ENCODE measurements at places on chromosomes 3 and 15. TPM values are rescaled to one million over a fixed set of nuclear protein-coding genes. Genes with fewer than 3 reads are reported as not detected.

GOLGA6B gene
- not detected for total RNA-seq

PP2D1 gene
- not detected for total RNA-seq

WWTR1 gene
- total RNA-seq = 34.5 TPM

EOMES gene
- total RNA-seq = not detected

CFAP100 gene
- total RNA-seq = 1.1 TPM

THAP10 gene
- 7.5 TPM for total RNA-seq

PIGZ gene
- 1.9 TPM for total RNA-seq

XCR1 gene
- total RNA-seq = not detected

SPTBN5 gene
- total RNA-seq = 1.1 TPM

CCR2 gene
- total RNA-seq = not detected

CEMIP gene
- total RNA-seq = 0.33 TPM

CTXND1 gene
- 1.3 TPM for total RNA-seq

HRG gene
- not detected for total RNA-seq

CCDC54 gene
- total RNA-seq = not detected

DNA sequence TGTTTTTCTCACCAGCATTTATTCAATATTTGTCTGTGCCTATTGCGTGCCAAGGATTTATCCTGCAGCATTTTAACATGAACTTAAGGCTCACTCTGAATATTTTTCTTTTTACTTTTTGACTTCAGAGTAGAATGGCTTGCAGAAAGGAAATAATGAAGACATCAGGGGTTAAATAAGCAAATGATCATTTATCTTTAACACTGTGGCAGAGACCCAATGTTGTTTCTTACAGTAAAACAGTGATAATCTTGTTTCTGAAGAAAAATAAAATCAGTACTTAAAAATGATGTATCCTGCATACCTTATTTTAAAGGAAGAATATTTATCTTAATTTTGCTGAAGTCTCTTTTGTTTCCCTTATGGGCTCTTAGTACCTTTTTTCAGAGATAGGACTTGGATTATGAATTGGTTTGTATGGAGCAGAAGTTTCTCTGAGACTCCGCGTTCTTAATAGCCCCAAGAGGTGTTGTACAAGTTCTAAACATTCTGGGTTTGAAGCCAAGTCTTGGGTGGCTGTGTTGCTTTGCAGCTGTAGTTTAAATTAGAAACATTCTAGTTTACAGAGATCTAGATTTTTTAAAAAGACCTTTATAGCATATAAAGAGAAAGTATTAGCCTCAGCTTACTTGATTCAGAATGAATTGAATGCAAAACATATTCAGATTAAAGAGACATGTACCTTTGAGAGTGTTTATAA lies 40.5 kb downstream of the COL6A6 start:
- no peak for DNase-seq

- DNase-seq = no peak
Observed at GRCh38 chr3:43865887-43866528, 175.3 kb downstream of the ABHD5 start.

- no peak for DNase-seq
Observed at GRCh38 chr3:129240436-129240835, 9.0 kb upstream of the COPG1 start.

GRCh38 chr3:187739094-187739560 lies 6.1 kb downstream of the BCL6 start:
- DNase-seq = no peak

GRCh38 chr3:34001022-34001421 lies 202.6 kb downstream of the PDCD6IP start:
- peak; percentile 8 for DNase-seq

- DNase-seq = no peak
Observed at GRCh38 chr3:2784627-2785026, 325.5 kb downstream of the IL5RA start.

DNA sequence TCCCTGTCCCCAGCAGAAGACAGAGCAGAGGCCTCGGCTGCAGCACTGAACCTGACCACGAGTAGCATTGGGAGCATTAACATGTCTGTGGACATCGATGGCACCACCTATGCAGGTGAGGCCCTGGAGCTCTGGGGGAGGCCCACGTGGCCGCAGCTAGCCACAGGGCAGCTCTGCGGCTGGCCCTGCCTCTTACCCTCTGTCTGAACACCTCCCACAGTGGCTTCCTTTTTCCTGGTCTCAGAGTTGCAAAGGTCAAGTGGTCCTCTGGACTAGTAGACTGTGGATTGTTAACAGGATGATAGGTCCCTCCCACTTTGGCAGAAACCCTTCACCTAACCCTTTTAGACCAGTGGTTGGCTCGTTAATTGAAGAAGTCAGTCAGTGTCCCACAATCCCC lies 22.5 kb upstream of the CLK3 start:
- no peak for DNase-seq

DNA sequence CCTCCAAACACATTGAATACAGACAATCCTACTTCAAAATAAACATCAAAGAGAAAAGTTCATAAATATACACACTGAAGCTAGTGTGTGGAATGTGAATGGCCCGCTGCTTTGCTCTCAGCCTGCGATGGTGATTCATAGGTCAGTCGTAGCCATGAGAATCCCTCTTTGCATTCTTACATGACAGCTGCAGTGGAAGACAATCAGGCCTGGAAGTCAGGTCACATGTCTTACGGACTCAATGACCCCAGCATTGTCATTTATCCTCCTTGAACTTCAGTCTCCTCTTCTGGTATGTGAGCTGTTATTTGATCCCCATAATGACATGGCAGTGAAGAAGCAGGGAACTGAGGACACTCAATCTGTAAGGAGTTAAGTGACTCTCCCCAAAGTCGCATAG lies 217.8 kb upstream of the EOMES start:
- DNase-seq = no peak

GRCh38 chr3:114205541-114205940 lies 26.7 kb upstream of the DRD3 start:
- DNase-seq = no peak

DNA sequence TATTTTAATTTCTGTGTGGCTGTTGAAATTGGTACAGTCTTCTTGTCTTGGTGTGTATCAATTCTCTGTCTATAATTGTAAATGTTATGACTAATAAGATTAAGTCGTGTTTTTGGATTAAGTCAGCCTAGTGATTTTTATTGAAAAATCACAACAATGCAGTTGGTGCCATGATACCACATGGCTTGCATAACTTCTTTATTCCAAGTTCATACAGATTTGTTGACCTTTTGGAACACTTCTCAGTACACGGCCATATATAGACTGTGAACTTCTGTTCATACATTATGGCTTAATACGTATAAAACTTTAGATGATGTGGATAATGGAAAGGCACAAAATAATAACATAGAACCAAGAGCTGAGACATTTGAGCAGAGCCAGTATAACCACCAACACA lies 121.2 kb upstream of the NAALADL2 start:
- DNase-seq = no peak

GRCh38 chr3:87350367-87351199 lies 74.2 kb upstream of the POU1F1 start:
- no peak for DNase-seq

DNA sequence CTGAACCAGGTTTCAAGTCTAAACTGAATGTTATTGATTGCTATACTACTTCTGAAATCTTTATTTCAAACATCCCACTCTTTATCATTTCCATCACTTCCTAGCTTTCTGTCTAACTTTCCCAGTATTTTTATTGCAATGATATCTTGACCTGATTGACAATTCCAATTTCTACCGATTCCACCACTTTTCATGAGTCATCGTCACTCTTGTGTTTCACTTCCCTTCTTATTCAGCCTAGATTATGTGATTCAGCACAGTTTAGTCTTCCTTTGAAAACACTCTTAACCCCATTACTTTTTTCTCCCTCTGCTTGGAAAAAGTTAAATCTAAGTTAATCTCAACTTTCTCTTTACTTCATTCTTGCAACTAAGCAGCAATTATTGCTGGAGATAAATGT lies 62.6 kb downstream of the SLC7A14 start:
- no peak for DNase-seq

DNA sequence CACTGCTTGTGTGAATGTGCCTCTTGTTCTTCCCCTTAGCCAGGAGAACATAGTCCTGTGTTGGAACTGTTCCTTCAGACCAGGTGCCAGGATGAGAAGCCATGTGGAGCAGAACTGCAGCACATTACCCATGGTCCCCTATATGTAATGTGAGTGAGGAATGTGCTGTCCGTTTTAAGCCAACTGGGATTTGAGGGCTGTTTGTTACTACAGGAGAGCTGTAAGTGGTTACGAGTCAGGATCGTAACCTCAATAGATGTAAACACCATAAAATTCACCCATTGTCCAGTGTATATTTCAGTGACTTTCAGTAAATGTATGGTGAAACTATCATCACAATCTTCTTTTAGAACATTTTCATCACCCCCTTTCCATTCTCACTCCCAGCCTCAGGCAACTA lies 10.1 kb upstream of the SCAP start:
- DNase-seq = no peak

- peak; percentile 67 for DNase-seq
Observed at GRCh38 chr15:74489518-74490338, 28.8 kb upstream of the UBL7 start.

- no peak for DNase-seq
Observed at GRCh38 chr3:134201201-134202130, 49.2 kb downstream of the RYK start.

DNA sequence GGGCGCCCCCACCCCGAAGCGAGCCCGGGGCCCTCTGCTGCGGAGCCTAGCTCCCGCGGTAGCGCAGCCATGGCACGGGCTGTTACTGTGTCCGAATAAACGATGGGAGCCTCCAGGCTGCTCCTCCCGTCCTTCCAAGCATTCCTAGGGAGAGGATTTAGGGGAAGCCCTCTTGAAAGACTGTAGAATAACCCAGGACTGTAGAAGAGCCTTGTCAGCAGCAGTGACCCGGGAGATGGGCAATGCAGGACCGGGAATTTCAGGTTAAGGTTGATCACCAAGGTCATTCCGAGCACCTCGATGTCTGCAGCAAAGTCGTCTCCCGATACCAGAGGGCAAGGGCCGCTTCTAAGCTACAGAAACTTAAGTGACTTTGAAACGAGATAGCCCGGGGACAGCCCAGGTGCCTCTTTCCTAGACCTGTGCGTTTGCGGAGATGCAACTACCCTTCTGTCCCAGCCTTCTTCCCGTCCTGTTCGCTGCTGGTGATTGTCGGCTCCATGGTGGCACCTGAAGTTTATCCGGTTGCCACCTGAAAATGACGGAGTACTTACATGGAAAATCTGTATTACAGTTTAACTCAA lies 753 bp upstream of the MYO5A start:
- DNase-seq = peak; percentile 14

GRCh38 chr3:105499961-105500360 lies 133.3 kb downstream of the ALCAM start:
- no peak for DNase-seq

- DNase-seq = no peak
Observed at GRCh38 chr15:41934843-41935242, 37.5 kb downstream of the EHD4 start.

- DNase-seq = peak; percentile 18
Observed at GRCh38 chr3:64417816-64418215, 192.6 kb upstream of the PRICKLE2 start.

- no peak for DNase-seq
Observed at GRCh38 chr15:95550702-95551101, 779.8 kb upstream of the NR2F2 start.

GRCh38 chr15:39411102-39411989 lies 169.5 kb upstream of the THBS1 start:
- no peak for DNase-seq

DNA sequence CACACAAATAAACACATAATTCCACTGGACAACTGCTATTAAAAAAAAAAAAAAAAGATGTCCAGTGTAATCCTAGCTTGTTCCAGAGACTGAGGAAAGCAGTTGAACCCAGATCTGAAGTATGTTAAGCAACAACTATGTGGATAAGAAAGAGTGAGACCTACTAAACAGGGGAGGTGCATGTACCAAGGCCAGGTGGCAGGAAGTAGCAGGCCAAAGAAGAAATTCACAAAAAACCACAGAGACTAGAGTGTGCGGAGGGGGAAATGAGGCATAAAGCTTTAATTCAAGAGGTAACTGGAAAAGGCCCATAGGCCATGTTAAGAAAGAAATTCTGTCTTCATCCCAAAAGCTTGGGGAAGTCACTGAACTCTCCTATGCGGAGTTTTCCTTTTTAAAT lies 490.0 kb downstream of the NAALADL2 start:
- no peak for DNase-seq

DNA sequence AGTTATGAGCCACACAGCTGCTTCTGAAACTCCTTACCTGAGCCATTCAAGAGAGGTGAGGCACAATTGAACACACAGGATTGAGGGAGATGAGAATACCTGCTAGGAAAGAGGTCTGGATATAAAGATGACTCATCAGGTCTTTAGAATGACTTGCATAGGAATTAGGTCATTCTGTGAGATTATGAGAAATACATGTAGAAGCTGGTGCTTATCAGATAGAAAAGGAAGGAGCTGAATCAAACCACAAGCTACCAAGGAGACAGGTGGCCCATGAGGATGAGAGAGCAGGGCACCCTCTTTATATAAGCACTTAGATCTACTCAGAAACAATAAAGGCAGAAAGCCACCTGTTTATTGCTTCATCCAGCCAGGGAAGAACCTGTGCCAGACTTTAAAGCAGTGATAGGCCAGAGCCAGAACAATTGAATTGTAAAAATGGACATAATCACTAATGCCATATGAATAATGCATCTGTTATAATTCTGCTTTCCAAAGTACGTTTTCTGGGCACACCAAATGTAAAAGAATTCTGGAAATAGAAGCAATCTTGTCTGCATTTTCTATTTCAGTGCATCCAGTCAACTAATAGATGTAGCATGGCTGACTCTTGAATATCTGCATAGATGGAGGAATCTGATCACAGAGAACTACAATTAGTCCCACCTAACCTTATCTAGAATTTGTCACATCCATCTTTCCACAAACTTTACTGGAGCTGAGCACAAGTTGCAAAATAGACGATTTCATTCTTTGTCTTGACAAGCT lies 74.9 kb downstream of the PIK3R4 start:
- no peak for DNase-seq

GRCh38 chr3:56813653-56813960 lies 11.9 kb upstream of the ARHGEF3 start:
- DNase-seq = no peak

- no peak for DNase-seq
Observed at GRCh38 chr3:124699686-124700396, 30.4 kb upstream of the UMPS start.

DNA sequence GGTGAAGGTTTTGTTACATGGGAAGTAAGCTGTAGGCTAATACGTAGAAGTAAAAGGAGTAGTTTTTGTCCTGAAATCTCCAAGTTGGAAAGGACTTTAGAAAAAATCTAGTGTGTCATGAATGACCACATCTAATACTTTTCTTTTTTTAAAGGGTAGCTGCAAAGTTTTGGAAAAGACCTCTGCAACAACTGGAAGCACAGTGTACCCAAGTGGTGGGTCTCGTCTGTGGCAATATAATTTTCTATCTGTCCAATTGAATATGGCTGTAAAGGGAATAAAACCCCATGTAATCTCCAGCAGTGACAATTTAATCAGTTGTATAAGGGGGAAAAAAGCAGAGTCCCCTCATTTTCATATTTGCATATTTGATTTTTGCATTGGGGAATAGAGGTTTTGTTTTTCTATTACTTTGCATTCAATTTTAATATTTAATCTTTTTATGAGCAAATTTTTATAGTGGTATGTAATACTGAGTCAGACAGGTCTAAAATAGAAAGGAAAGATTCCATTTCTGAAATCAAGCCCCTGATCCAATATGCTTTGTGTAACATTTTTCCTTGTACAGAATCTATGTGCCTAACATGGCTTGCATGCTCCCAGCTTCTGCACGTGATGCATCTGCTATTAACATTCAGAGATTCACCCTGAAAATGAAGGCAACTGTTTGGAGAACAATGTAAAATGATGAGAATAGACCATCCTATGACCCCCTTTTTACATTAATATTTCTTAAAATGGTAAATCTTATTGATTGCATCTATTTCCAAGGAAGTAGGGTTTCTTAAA lies 531.4 kb downstream of the ZIC1 start:
- no peak for DNase-seq
